ENCODE measurements at places on chromosomes 2 and 18.

DNA sequence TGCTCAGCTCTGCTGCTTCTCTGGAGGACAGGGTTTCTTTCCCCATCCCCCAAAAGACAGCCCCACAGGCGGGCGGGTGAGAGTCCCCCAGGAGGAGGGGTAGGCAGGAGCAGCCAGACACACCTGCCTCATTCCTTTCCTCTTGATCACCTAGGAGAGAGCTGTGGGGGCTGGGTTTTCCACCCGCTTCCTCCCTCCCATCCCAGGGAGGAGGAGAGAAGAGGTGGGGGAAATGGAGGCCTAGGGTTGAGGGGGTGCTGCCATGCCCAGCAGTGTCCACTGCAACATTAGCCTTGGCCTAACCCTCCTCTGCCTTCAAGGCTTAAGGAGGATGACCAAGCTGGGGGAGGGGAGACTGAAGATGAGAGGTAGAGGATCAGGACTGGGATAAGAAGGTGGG lies 14.7 kb downstream of the WNT10A start:
- DNase-seq: no peak

- DNase-seq: no peak
Measured at GRCh38 chr18:9755615-9756014, 47.5 kb downstream of the RAB31 start.

- no peak for DNase-seq
Measured at GRCh38 chr2:154452471-154452870, 246.0 kb upstream of the KCNJ3 start.

GRCh38 chr18:9971313-9971920 lies 57.6 kb downstream of the VAPA start:
- peak; percentile 92 for DNase-seq

DNA sequence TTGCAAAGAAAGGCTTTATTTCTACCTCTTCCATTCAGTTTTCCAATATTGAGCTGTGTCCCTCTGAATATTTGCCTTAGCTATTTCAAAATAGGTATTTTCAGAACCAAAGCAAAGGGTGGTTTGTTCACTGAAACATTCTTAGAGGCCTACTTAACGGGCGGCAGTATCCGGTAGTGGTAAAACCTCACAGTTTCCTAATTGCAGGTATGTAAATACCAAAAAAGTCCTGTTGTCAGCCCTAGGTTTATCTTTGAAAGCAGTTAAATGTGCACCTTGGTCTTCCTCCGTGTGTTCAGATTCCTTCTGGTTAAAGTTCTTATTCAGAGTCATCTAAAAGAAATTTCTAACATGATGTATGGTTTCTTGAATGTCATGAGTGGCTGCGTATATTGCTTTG lies 38.9 kb downstream of the CCNT2 start:
- DNase-seq: no peak

- no peak for DNase-seq
Measured at GRCh38 chr2:161825429-161825828, 201.2 kb downstream of the SLC4A10 start.

GRCh38 chr18:4276953-4277585 lies 178.0 kb downstream of the DLGAP1 start:
- no peak for DNase-seq

- no peak for DNase-seq
Measured at GRCh38 chr2:179020156-179020750, 29.7 kb downstream of the CCDC141 start.

DNA sequence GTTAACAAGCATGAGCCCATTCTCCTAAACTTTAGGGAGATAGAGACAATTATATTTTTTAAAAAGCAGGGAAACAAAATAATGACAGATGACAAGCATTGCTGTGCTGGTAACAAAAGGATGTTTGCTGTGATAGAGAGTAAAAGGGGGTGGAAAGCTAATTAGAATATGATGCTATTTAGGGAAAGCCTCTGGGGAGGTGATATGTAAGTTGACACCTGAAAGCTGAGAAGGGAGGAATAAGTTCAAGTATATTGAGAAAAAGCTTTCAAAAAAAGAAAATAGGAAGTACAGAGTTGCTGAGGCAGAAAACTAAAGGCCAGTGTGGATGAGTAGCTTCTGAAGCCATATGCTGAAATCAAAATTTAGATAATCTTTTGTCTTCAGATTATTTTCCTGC lies 565.2 kb upstream of the NRXN1 start:
- DNase-seq: no peak

DNA sequence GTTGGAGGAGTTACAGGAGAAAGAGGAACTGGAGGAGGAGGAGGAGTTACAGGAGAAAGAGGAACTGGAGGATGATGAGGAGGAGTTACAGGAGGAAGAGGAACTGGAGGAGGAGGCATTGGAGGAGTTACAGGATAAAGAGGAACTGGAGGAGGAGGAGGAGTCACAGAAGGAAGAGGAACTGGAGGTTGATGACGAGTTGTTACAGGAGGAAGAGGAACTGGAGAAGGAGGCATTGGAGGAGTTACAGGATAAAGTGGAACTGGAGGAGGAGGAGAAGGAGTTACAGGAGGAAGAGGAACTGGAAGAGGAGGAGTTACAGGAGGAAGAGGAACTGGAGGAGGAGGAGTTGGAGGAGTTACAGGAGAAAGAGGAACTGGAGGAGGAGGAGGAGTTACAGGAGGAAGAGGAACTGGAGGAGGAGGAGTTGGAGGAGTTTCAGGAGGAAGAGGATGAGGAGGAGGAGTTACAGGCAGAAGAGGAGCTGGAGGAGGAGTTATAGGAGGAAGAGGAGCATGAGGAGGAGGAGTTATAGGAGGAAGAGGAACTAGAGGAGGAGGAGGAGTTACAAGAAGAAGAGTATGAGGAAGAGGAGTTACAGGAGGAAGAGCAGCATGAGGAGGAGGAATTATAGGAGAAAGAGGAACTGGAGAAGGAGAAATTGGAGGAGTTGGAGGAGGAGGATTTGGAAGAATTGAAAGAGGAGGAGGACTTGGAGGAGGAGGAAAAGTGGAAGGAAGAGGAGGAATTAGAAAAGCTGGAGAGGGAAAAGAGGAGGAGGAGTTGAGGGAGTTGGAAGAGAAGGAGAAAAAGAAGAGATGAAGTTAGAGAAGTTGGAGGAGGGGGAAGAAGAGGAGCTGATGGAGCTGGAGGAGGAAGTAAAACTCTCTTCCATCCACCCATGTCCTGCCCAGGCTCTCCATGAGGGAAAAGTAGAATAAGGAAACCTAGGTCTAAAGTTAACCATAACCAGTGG lies 37.2 kb downstream of the CLASP1 start:
- DNase-seq: no peak

GRCh38 chr2:6627316-6627715 lies 238.4 kb downstream of the CMPK2 start:
- DNase-seq: no peak
